Lung microvascular endothelial cell (primary cell): ENCODE measurements at places on chromosomes 4 and X.

DNA sequence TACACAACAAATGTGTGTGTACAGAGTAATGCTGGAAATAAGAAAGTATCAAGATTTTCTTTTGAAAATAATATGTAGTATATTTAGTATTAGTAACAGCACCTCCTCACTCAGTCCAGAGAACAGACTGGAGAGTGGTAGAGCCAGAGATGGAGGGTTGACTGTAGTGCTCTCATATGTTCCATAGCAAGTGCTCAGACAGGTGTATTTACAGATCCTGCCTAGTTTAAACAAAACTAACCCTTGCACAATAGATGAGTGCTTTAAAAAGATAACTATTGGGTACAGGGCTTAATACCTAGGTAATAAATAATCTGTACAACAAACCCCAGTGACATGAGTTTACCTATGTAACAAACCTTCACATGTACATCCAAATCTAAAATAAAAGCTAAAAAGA lies 381.0 kb upstream of the EMCN start:
- DNase-seq: no peak

DNA sequence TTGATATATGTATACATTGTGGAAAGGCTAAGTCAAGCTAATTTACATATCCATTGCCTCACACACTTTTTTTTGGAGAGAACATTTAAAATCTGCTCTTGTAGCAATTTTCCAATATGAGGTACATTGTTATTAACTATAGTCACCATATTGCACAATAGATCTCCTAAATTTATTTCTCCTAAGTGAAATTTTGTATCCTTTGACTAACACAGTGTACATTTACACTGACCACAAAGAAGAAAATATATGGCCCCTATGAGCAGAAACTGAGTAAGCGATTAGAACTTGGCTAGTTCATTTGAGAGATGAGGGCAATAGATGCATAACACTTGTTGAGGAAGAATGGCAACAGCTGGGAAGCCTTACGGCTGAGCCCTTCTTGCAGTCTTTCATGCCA lies 20.3 kb upstream of the GUCY1B1 start:
- no peak for DNase-seq

GRCh38 chr4:147182041-147182440 lies 236.4 kb upstream of the TTC29 start:
- no peak for DNase-seq

GRCh38 chr4:122285285-122285684 lies 93.5 kb upstream of the ADAD1 start:
- DNase-seq: no peak

- no peak for DNase-seq
These were observed 89.1 kb downstream of the FNIP2 start for GRCh38 chr4:158857951-158858350.

DNA sequence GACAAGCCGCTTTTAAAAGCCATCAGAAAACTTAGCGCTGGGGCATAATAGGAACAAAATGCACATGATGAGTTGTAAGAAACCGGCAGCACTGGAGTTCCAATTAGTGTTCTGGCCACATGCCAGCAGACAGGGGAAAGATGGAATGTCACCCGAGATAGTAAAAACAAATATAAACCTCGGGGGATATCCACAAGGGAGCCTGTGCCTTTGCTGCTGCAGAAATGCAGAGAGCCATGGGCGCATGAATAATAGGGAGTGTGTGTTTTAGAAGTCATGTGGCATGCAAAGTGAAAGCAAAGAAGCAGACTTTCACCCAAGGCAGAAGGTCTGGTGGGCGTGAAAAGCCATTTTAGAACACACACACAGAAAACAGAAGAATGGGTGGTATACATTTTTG lies 19.1 kb downstream of the GPRASP3 start:
- peak; percentile 8 for DNase-seq

- DNase-seq: peak; percentile 93
These were observed 13.3 kb upstream of the CD99 start for GRCh38 chrX:2677764-2678163.

GRCh38 chr4:25308306-25308705 lies 4.3 kb upstream of the ZCCHC4 start:
- DNase-seq: no peak

- DNase-seq: no peak
These were observed 18.0 kb upstream of the SPIN2A start for GRCh38 chrX:57155171-57155570.

DNA sequence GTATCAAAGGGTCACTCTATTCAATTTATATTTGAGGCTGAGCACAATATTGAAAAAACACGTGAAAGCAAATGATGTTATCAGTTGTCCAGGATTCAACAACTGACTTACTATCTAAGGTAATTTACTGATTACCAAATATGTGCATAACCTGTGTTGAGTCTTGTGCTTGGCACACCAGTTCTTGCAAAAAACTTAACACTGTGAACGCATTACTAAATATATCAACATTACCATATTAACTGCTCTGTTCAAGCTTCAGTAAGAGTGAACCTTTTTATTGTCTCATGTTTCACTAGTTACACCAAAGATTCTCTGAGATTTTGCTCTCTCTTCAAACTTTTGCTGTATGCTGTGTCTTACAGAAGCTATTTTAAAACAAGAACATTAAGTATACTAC lies 38.4 kb downstream of the PPARGC1A start:
- no peak for DNase-seq

DNA sequence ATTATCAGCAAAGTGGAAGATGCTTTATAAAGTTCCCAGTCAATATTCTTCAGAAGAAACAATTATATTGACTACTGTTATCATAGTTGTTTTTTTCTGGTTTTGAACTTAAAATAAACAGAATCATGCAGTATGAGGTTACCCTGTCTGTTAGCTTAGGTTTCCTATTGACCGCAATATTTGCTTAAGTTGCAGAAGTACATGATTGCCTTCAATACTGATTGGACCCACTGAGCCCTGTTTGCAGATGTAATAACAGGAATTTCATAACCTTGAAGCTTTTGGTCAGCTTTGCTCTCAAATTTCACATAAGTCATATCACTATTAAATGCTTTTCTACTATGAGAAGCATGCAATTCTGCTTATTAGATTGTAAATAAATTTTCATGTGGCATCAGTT lies 229.1 kb upstream of the FSTL5 start:
- DNase-seq: no peak

GRCh38 chr4:4847011-4847410 lies 12.5 kb upstream of the MSX1 start:
- no peak for DNase-seq

GRCh38 chrX:121160987-121161386 lies 113.6 kb downstream of the GLUD2 start:
- DNase-seq: no peak

DNA sequence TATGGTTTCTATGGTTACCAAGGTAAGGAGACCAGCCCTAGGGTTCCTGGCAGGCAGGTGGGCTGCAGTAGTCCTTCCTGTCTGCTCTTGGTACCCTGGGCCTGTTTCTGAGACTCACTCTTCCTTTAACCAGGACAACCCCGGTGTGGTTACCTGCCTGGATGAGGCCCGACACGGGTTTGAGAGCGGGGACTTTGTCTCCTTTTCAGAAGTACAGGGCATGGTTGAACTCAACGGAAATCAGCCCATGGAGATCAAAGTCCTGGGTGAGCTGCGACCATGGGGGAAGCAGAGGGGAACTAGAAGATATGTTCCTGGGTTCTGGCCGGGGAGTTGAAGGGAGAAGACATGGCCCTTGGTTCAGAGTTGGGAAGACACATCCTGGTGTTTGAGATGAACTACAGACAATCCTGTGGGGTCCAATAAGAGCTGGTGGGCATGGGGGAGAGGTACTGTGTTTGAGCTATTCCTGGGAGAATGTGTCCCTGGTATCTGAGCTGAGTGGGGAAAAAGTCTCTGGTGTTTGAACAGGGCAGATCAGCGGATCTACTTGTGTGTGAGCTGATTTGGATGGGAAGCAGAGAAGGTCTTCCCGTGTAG lies 7.8 kb downstream of the UBA1 start:
- no peak for DNase-seq

DNA sequence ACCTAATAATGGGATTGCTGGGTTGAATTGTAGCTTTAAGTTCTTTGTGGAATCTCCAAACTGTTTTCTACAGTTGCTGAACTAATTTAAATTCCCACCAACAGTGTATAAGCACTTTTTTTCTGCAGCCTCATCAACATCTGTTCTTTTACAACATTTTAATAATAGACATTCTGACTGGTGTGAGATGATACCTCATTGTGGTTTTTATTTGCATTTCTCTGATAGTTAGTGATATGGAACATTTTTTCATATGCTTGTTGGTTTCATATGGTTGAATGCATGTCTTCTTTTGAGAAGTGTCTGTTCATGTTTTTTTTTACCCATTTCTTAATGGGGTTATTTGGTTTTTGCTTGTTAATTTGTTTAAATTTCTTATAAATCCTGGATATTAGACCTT lies 1718.9 kb downstream of the C4orf33 start:
- no peak for DNase-seq
